ENCODE measurements at places on chromosomes 3 and 15.

GRCh38 chr3:50673931-50674330 is 796 bp upstream of the DOCK3 start:
- DNase-seq: no peak

GRCh38 chr15:89119489-89120478 is 31.5 kb downstream of the ABHD2 start:
- no peak for DNase-seq

DNA sequence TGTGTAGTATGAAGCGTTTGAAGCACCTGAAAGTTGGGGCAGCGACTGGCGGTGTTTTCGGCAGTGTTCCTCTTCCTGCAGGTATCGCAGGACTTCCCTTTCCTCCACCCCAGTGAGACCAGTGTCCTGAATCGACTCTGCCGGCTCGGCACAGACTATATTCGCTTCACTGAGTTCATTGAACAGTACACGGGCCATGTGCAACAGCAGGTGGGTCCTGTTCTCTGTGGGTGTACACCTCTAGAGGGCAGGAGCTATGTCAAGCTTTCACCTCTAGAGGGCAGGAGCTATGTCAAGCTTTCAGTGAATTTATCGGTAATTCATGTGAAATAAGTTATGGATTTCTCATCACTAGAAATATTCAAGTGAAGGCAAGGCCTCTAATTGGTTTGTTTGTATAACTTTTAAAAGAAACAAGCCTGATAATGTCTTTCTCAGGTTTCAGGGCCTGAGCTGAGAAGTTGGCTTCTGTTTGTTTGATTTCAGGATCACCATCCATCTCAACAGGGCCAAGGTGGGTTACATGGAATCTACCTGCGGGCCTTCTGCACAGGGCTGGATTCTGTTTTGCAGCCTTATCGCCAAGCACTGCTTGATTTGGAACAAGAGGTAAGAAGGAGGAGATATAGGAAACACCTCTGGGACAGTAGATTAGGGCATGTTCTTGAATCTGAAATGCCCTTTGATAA is 5.3 kb downstream of the TUBGCP4 start:
- no peak for DNase-seq

DNA sequence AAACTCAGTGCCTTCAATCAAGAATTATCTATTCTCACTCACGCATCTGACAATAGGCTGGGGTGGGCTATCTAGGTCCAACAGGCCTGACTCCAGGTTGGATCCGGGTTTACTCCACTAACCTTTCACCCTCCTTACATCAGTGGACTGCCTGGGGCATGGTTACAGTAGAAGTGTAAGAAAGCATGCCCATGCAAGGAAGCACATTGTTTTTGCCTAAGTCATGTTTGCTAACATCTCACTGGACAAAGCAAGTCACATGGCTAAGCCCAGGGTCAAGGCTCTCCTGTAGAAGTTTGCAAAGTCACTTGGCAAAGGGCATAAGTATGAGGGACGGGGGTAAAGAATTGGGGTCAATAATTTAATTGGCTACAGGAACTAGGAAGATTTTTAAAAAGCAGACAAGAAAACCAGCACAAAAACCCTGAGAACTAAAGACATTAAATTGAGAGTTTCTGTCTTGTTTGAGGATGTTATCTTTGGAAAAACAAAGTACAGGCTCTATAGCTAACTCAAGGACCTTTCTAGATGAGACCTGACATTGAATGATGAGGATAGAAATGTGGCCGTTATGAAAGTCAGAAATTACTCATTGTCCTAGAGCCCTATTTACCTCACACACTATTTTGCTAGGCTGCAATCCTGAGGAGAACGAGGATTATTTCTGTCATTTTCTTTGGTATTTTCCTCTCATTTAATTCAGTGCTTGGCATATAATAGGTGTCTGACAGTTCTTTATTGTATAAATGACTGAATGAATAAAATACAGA is 214.2 kb downstream of the IL20RB start:
- no peak for DNase-seq

GRCh38 chr3:195207731-195208130 is 63.2 kb downstream of the XXYLT1 start:
- DNase-seq: no peak

- DNase-seq: no peak
Measured at GRCh38 chr3:113673593-113673992, 22.8 kb downstream of the USF3 start.

DNA sequence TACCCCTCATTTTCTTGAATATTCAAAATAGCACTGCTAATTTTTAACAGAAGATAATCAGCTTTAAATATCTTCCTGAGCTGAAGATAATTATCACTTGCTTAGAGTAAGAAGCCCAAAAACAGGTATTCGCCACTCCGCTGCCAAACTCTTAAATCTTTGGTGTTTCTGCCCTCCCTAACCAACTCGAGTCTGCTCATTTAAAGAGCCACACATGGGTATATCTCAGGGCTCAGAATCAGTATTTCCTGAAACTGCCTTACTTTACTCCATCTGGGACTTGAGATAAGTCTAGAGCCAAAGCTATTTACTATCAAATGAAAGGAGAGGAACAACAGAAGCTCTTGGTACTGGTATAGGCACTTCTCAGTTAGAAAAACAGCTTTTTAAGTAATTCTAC is 10.8 kb downstream of the PDCD10 start:
- no peak for DNase-seq

DNA sequence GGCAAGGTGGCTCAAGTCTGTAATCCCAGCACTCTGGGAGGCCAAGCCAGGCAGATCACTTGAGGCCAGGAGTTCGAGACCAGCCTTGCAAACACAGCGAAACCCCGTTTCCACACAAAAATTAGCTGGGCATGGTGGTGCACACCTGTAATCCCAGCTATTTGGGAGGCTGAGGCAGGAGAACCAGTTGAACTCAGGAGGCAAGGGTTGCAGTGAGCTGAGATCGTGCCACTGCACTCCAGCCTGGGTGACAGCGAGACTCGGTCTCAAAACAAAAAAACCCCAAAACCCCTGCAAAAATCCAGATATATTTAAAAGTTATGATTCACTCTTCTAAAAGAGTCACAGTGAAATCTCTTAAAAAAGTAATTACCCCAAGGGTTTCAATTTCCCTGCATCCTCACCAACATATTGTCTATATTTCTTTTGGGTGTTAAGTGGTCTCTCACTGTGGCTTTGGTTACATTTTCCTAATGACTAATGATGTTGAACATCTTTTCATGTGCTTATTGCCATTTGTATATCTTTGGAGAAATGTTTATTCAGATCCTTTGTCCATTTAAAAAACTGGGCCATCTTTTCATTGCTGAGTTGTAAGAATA is 73.2 kb upstream of the UBP1 start:
- DNase-seq: no peak

- no peak for DNase-seq
Measured at GRCh38 chr3:10706156-10706739, 109.8 kb upstream of the SLC6A11 start.

DNA sequence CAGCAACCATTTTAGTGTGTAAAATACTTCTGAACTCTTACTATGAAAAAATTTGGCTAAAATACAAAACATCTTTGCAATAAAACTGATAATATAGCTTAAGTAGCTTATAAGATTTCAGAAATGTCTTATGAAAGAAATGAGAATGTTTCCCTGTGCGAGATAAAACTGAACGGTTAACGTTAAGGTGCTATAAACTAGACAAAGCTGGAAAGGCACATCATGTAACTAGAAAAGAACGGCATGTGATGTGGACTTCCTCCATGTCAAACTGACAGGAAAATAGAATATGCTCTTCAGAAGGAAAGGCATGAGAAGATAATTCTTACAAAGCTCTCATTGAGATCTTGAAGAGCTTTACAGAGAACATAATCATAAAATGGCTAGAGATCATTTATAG is 36.5 kb downstream of the NCK1 start:
- DNase-seq: no peak

DNA sequence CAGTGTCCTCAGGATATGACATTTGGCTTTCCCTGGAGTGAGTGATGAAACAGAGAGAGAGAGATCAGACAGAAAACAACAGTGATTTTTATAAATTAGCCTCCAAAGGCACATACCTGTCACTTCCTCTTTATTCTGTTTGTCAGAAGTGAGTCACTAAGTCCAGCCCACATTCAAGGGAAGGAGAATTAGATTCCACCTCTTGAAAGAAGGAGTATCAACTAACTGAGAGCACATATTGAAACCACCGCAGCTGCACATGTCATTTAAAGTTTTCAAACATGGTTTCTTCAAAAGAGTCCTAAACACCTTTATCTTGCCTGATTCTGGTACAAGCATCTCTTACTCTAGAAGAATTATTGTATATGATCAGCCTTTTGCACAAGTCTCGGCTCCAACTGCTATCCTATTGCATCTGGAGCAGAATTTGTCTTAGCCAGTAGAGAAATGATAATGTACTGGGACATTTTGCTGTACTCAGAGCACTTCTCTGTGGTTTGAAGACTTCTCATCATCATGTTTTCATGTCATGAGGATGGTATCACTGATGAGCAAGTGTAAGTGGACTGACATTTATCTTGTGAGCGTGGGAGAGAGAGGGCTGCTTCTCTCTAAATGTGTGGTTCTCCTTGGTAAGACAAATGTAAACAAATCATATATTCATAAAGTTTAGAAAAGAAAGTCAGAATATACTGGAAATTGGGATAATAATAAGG is 338.9 kb upstream of the CFAP20DC start:
- DNase-seq: no peak

DNA sequence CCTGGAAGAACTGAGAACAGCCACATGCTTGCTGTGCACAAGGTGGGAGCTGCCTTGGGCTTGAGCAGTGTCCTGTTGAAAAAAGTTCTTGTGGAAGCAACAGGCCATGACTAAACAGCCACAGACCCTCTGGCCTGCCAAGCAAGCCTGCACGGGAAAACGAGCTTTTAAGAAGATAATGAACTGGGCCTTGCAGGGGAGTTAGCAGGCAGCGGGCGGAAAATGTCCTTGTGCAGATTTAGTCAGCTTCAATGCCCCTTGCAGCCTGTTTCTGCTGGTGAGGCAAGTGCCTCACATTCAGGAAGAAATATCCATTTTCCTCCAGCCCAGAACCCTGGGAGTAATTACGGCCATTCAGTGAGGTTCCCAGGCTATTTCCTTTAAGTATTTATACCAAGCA is 126.2 kb upstream of the KLHL25 start:
- no peak for DNase-seq

DNA sequence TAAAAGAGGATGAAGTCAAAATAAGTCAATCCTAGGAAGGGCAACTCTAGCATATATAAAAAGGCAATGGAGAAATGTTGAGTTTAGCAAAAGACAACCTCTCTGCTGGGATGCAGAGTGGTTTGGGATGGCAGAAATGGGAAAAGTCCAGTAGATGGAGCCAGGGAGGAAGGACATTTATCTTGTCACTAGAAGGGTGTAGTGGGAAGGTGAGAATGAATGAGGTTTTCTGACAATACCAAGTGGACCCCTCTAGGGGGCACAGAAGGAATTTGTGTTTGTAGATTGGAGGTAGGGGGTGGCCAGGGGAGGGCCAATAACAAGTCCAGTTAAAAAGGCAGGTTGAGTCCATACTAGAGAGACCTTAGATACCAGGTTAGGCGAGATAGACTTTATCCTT is 80.0 kb downstream of the THSD4 start:
- no peak for DNase-seq

DNA sequence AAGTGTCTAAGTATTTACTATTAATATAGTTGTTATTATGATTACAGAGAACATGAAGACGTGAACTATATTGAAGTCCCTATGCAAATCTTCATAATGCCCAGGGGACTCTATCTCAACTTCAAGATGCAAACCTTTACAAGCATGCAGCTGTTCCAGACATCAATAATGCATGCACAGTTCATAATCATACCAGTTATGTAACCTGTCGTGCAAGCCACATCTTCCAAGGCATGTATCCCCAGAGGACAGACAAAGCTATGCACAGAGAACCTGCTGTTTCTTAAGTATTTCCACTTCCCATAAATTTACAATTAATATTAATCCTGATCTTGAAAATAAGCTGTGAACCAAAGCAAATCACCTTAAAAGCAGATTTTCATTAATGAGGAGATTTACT is 534.1 kb downstream of the TUSC7 start:
- DNase-seq: no peak

GRCh38 chr3:188780193-188781147 is 391.3 kb upstream of the TPRG1 start:
- no peak for DNase-seq

DNA sequence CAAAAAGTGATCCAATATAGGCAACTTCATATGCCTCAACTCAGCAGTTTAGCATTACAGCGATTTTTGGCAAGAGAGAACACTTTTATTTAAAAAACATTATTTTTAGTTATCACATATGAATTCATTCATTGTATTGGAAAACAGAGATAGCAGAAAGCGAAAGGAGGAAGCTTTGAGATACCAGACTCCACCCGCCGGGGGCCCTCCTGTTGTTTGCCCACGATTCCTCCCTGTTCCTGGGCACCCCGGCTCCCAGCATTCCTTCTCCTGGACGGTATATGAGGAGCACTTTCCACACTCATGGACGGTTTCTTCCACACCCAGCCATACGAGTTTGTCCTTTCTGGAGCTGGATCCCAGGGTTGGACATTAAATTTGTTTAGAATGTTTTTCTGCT is 18.2 kb downstream of the APBA2 start:
- DNase-seq: no peak

DNA sequence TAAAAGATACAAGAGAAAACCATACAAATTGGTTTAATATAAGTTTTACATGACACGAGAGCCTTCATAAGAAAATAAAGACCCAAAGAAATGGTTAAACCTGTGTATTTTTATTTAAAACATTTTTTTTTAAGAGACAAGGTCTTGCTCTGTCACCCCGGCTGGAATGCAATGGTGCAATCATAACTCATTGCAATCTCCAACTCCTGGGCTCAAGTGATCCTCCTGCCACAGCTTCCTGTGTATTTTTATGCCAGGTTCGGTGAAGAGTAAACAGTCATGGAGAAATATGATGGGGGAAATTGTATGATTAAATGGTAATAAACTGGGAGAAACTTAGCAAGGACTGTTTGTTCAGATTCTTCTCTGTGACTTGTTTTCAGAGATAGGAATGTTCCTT is 441.0 kb downstream of the TUSC7 start:
- no peak for DNase-seq

- no peak for DNase-seq
Measured at GRCh38 chr15:67149068-67149772, 83.8 kb downstream of the SMAD3 start.

GRCh38 chr15:41115652-41116115 is 396 bp downstream of the INO80 start:
- peak; percentile 50 for DNase-seq

GRCh38 chr3:15205934-15206661 is at the start of gene CAPN7:
TSS of gene CAPN7 (plus strand) at chr3:15206246. CDS start at chr3:15206496, 250 bp downstream.
- no peak for DNase-seq

- no peak for DNase-seq
Measured at GRCh38 chr15:93941697-93942096, 289.7 kb upstream of the MCTP2 start.

DNA sequence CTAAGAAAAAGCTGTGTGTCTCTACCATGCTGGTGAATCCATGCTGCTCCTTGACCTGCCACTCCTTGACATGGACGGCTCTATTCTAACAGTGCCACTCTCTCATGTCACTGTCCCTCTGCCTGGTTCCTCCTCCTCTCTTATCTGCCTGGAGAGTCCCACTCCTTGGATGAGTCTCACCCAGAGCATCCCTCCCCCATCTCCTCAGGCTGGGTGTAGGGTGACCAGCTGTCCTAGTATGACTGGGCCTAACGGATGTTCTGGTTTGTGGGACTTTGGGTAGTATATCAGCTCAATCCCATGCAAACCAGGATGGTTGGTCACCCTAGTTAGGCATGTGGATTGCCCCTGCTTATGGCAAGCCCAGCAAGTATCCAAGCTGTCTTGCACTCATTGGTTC is 54.3 kb downstream of the LIPC start:
- DNase-seq: no peak

GRCh38 chr15:101258238-101259144 is 6.6 kb upstream of the CHSY1 start:
- peak; percentile 49 for DNase-seq
